Activated CD4-positive, alpha-beta T cell treated with anti-CD3 and anti-CD28 coated beads, Interleukin-2, amount 10 ng/mL, durations not matched to agents 7 days and 5 days (primary cell): ENCODE measurements at places on chromosomes 1 and 21. TPM values are rescaled to one million over a fixed set of nuclear protein-coding genes. Genes with fewer than 3 reads are reported as not detected.

DNA sequence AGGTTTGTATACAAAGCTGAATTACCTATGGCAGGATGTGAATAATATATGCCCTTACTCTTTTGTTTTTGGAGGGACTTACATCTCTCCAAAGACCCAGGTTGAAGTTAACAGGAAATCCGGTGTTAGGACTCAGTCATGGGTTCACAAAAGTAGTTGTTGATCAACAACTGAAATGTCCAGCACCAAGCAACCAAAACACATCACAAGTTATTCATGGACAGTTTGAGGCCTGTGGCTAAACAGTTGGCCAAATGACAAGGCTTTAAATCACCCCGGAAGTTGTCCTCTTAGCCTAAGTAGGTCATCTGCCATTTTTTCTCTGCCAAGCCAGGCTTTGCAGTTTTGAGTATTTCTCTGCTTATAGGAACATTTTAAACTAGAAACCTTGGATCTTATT, 89.9 kb downstream of the CD247 start:
- no peak for DNase-seq

DNA sequence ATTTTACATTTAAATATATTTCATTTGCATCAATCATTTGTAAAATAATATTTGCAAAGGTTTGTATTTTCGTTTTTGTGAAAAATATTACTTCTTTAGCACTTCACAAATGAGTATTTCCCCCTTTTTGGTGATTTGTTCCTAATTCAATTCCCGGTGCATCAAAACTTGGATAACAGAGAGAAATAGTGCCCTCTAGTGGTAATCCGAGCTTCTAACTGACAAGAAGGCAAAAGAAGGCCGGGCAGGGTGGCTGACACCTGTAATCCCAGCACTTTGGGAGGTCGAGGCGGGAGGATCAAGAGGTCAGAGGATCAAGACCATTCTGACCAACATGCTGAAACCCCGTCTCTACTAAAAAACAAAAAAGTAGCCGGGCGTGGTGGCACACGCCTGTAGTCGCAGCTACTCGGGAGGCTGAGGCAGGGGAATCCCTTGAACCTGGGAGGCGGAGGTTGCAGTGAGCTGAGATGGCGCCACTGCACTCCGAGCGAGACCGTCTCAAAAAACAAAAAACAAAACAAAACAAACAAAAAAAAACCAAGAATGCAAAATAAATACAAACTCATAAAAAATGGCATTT, 137.7 kb downstream of the COL11A1 start:
- DNase-seq: peak; percentile 29

- DNase-seq: no peak
These were observed 26.2 kb downstream of the ATP1B1 start for GRCh38 chr1:169132512-169133227.

DNA sequence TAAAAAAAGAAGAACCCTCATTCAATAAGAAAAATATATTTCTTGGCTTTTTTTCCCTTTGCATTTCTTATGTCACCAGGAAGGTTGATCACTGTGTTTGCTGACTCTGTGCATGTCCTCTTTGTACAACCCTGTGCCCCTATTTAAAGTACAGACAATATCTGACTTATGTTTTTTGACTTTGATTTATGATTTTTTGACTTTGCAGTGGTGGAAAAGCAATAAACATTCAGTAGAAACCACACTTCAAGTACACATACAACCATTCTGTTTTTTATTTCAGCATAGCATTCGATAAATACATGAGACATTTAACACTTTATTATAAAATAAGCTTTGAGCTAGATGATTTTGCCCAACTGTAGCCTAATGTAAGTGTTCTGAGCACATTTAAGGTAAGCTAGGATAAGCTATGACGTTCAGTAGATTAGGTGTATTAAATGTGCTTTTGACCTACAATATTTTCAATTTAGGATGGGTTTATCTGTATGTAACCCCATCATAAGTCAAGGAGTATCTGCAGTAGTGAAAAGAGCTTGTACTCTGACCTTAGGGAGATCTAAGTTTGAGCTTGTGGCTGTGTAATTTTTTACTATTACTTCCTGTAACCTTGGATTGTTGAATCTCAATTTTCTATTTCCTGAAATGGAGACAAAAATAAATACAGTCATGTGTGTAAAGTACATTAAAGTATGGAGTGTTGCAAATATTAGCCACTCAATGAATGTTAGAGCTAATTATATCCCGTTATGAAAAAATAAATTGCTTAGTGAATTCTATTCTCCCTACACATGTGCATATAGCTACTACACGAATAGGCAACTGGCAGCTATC, 1.2 kb downstream of the RNASEL start:
- DNase-seq: no peak

- no peak for DNase-seq
These were observed 251.7 kb upstream of the ADGRL2 start for GRCh38 chr1:81548918-81549587.

DNA sequence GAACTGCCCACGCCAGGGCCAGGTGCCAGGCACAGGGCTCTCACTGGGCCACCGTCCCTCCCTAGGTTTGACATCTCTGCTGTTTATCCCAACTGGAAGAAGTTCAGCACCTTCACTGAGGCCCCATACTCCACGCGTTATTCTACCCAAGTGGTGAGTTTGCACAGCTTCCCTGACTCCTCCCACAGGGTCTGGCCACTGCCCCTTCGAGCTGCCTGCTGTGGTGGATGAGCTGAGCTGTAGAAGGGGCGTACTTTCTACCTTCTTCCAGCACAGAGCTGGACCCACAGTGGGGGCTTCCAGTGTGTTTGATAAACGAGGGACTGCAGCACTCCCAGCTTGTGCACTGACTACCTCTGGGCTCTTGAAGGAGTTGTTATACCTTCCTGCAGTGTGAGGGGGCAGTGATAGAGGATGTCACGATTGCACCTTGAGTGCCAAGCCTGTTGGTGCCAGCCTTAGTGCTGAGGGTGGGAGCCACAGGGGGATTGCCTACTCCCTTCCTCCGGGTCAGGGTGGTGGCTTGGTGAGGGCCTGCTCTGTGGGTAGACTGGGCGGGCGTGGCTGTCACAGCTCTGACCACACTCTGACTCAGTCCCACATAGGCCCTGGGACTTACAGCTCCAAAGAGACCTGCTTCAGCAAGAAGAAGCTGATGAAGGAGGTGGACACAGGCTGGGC, 5.9 kb upstream of the TTC22 start:
- DNase-seq: peak; percentile 31

The ECM1 gene
- total RNA-seq: 0.87 TPM

The KRTAP13-2 gene
- not detected for total RNA-seq

- no peak for DNase-seq
These were observed 90.4 kb downstream of the RGS21 start for GRCh38 chr1:192407206-192407605.

The GUCA2A gene
- total RNA-seq: not detected

- no peak for DNase-seq
These were observed 42.8 kb upstream of the SIM2 start for GRCh38 chr21:36656138-36656537.

The VCAM1 gene
- not detected for total RNA-seq

The UBL4B gene
- total RNA-seq: not detected

GRCh38 chr21:41967708-41968107, 13.9 kb upstream of the C2CD2 start:
- DNase-seq: no peak

DNA sequence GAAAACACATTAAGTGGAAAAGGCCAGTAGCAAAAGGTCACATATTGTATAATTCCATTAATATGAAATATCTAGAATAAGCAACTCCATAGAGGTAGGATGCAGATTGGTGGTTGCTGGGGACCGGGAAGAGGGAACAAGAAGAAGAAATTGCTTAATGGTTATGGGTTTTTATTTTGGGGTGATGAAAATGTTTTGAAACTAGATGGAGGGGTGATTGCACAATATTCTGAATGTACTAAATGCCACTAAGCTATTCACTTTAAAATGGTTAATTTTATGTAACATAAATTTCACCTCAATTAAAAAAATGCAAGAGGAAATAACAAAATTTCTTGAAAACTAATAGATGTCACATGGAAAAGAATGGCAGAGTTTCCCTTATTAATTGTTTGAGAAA, 6.7 kb downstream of the KIAA0040 start:
- no peak for DNase-seq

GRCh38 chr1:99084562-99084961, 79.9 kb upstream of the PLPPR5 start:
- DNase-seq: no peak

- DNase-seq: no peak
These were observed 116.4 kb downstream of the RRAGC start for GRCh38 chr1:38743184-38743583.

The TDRD5 gene
- total RNA-seq: not detected

The GPR137B gene
- total RNA-seq: 5.8 TPM

GRCh38 chr1:167782946-167783345, 61.2 kb downstream of the MPZL1 start:
- DNase-seq: no peak

DNA sequence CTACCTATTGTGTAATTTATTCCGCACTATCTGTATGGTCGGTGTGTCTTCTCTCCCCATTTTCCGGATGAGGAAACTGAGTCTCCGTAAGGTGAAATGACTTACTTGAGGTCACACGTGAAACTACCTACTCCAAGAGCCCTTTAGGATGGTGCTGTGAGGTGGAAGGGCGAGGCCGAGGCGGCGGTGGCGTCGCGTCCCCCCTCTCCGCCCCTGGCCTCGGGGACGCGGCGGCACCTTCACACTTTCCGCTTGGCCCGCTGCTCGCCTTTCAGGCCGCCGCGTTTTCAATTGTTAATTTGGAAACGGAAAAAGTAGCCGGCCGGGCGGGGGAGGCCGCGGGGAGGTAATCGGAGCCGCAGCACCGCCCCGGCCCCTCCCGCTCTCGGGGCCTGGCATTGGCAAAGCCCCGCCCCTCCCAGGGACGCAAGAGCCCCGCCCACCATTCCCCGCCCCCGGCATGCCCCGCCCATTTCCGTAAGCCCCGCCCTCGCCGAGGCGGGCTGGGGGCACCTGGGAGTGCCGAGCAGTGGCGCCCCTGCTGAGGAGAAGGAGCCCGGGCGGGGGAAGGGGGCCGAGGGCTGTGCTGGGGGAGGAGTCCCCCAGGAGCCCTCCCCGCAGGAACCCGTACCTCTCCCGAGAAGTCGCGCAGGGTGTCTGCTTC, 18.6 kb downstream of the KCNQ4 start:
- DNase-seq: peak; percentile 86
